ENCODE measurements at places on chromosomes 1 and 21.

DNA sequence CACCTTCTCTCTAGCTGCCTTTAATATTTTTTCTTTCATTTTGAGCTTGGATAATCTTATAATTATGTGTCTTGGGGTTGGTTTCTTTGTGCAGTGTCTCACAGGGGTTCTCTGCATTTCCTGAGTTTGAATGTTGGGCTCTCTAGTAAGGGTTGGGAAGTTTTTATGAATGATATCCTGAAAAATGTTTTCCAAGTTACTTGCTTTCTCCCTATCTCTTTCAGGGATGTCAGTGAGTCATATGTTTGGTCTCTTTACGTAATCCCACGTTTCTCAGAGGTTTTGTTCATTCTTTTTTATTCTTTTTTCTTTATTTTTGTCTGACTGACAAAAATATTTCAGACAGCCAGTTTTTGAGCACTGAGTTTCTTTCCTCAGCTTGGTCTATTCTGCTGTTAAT lies 55.4 kb upstream of the CCDC190 start:
- DNase-seq, result no peak

GRCh38 chr1:199616947-199617346 lies 410.6 kb upstream of the NR5A2 start:
- DNase-seq, result no peak

DNA sequence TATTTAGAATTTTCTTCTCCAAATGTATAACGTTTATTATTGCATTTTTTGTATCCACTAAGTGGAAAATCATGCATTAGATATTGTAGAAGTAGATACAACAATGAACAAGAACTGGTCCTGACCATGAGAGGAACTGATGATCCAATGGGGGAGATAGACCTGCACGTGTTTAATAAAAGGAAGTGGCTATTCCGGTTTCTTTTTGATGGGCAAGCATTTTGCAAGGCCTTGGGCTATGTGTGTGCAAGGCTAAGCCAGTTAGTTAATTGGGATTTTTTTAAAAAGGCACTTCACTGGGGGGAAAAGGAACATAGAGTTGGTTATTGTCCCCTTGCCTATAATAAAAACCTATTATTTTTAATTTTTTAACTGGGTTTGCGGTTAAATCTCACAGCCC lies 961 bp upstream of the VCAM1 start:
- no peak for DNase-seq

GRCh38 chr1:9520411-9520810 lies 18.9 kb upstream of the SLC25A33 start:
- DNase-seq, result no peak

DNA sequence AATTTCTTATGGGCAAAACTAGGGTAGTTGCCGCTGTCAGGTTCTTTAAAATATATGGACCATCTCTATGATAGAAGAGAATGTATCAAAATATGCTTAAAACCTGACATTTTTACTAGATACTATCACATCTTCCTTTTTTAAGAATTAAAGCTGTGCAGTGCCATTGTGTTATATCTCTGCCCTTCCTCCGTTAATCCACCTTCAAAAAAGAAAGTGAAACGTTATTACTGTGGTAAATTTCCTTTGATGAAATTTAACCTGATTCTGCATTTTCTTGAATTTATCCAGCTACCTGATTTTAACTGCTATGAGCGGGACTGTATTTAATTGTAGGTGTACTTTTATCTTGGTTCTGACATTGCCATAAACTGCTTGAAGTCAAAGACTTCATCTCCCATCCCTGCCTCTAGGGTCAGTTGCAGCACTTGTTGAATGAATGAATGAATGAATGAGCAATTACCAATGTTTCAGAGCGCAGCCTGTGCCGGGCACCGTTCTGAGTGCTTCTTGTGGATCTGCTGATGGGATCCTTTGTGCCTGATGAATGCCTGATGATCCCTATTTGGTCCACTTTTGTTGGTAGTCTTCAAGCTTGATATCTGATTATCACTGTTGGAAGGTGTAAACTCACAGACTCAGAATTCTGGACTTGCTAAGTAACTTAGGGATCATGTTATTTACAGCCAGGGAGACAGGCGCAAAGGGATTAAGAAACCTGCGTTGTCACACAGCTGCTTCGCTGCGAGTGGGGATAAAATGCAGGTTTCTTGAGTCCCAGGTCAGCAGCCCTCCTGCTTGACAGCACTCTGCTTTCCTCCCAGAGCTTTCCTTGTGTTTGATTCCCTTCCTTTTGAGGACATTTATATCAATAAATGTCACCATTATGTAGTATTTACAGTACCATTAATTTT lies 30.1 kb downstream of the SMYD2 start:
- DNase-seq, result no peak

GRCh38 chr1:71834601-71835441 lies 447.5 kb downstream of the NEGR1 start:
- DNase-seq, result no peak

GRCh38 chr1:161307230-161307768 lies 2.5 kb downstream of the MPZ start:
- no peak for DNase-seq

DNA sequence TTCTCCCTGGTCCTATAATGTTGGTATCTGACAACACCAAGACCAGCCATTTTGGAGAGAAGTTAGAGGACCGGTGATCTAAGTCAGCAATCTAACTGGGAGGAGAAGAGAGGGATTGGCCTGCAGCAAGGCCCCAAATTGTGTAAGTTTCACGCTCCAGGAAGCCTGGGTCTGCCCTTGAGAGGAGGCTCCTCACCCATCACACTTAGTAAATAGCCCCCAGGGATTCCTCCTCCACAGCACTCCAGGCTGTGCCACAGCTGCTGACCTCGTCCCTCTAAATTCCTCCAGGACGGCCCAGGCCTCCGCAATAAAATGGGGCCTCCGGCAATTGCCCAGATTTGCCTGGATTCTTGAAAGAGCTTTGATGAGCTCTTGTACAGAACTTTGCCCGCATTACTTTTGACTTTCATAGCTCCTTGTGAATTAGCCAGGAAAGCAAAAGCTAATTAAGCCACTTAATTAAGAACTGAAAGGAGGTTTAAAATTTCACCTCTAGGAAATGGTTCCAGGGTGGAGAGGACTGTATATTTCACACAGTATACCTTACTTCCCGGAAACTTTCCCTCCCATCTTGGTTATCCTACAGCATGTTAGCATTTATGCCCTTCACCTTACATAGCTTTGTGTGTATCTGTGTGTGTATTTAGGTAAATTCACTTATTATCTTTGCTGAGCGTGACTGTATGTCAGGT lies 90.5 kb downstream of the LAMC2 start:
- DNase-seq, result no peak

DNA sequence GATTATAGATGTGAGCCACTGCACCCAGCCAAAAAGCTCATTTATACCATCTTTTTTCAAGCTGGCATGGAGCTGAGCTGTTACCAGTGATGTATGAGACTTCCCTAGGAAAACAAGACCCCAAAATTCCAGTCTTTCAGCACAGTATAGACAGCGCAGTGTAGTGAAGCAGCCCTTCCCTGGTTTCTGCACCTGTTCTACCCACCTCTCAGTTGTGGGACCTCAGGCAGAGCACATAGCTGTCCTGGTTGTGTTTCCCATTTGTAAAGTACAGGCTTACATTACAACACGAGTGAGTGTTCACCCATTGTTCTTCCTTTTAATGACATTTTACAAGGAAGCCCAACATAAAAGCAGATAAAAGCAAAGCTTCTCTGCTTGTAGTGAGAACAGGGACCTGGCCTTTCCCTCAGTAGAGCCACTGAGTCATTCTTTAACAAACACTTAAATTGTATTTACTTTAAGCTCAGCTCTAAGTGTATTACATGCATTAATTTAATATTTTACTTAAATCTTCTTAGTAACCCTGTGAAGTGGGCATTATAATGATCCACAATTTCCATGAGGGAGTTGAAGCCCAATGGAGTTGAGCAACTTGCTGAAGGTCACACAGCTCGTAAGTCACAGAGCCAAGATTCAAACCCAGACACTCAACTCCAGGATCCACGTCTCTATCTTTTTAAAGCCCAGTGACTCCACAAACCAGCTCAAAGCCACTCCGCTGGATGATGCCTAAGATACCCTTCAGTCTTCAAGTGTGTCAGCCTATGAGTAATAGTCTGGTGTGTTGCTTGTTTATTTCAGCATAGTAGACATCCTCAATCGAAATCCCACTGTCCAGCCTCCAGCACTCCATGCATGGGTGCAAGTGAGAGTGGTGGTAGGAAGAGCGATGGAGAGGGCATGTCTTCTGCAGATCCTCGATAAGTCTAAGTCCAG lies 40.5 kb upstream of the CAPZB start:
- DNase-seq, result no peak

DNA sequence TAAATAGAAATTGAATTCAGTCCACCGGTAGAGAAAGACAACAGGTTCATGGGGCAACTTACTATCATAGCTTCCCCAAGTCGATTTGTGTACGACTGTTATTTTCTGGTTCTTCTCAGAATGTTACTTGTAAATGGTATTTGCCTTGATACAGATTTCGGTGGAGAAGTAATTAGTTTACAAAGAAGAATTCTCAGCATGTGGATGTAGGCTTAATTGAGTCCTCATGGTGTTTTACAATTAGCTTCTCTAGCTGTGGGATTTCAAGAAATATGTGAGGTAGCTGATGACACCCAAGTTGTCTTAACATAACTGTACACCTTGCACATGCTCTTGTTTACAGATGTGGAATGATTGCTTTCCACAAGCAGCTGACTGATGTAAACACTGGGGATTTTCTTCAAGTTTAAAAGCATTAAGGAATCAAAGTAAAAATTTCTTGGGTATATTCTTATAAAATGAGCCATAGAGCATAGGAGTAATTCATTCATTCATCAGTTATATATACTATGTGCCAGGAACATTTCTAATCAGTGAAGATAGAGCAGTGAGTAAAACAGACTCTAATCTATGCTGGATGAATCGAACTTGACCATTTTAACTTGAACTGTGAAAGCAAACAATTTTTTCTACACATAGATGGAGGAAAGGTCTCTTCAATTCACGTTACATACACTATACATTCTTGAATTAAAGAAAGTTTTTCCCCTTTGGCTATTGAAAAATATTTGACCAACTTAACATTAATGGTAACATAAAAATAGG lies 1.4 kb downstream of the MACO1 start:
- no peak for DNase-seq

GRCh38 chr21:25717491-25718147 lies 17.1 kb downstream of the ATP5PF start:
- no peak for DNase-seq

GRCh38 chr1:168709405-168710363 lies 19.3 kb downstream of the DPT start:
- no peak for DNase-seq

DNA sequence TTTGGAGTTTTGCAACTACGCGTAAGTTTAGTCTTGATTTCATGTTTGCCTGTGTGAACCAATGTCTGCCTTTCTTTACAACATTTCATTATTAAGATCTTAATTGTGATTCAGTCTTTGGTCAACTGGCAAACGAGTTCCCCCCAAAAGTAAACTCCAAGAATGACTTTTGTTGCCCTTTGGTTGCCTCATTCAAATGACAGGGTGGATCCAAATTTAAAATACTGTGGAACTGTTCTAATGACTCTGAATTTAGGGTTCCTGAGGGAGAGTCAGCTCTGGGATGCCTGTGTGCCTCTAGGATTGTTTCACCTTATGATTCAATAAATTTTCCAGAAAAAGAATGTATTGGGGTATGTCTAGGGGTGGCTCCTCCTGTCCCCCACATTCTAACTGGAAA lies 105.3 kb downstream of the KCNN3 start:
- no peak for DNase-seq

GRCh38 chr1:14309984-14310383 lies 288.5 kb upstream of the KAZN start:
- no peak for DNase-seq

GRCh38 chr1:53535846-53536245 lies 76.6 kb downstream of the DMRTB1 start:
- DNase-seq, result no peak

- peak; percentile 90 for DNase-seq
These were observed 51.8 kb downstream of the EDN2 start for GRCh38 chr1:41432481-41433280.

- no peak for DNase-seq
These were observed 183.3 kb upstream of the TMEM51 start for GRCh38 chr1:14970115-14970798.

GRCh38 chr1:201119206-201120197 lies 7.3 kb upstream of the CACNA1S start:
- no peak for DNase-seq

GRCh38 chr1:225987491-225988316 lies 11.4 kb downstream of the SDE2 start:
- no peak for DNase-seq

DNA sequence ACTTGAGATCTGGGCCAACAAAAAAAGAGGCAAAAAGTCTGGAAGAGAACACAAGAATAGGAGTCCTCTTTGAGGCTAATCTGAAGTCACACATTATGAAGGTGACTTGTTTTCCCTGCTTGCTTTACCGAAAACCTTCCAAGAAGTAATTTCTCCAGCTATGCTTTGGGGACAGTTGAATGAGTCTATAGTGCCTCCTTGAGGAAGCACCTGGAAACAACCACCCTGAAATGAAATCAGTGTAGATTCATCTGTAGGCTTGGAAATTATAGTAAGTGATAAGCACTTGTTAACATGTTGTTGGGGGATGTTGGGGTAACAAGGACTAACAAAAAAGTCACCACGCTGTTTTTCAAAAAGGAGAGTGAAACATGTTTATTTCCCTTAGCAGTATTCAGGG lies 23.4 kb upstream of the RPTN start:
- DNase-seq, result no peak

DNA sequence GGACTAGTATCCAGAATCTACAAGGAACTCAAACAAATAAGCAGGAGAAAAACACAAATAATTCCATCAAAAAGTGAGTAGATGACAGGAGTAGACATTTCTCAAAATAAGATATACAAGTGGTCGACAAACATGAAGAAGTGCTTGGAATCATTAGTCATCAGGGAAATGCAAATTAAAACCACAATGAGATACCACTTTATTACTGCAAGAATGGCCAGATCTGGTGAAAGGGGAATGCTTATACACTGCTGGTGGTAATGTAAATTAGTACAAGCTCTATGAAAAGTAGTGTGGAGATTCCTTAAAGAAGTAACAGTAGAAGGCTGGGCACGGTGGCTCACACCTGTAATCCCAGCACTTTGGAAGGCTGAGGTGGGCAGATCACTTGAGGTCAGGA lies 73.8 kb downstream of the POU2F1 start:
- no peak for DNase-seq
